ENCODE measurements at places on chromosomes 3 and 15.

GRCh38 chr3:194050782-194051320 is 85.1 kb upstream of the HES1 start:
- DNase-seq = no peak

GRCh38 chr3:61687663-61688306 is 126.4 kb downstream of the PTPRG start:
- DNase-seq = no peak

GRCh38 chr15:85282504-85283115 is 97.8 kb upstream of the AKAP13 start:
- DNase-seq = no peak

DNA sequence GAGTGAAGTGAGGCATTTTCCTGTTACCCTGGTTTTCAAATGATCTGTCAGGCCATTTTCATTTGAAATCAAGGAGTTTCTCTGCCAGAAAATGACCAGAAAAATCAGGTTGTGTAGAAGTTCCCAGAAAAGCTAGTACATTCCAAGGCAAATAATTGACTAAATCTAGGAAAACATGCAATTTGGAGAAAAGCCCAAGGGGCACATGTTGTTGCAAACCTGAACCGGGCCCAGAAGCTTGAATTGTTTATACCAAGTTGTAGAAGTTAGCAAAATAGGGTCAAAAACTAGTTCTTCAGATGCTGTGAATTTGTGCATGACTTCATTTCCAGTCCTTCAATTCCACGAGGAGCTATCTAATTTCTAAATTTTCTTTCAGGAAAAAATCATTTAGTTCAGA is 31.0 kb downstream of the TRIM42 start:
- DNase-seq = no peak

- DNase-seq = no peak
Observed at GRCh38 chr3:186496016-186496415, 48.2 kb downstream of the CRYGS start.

DNA sequence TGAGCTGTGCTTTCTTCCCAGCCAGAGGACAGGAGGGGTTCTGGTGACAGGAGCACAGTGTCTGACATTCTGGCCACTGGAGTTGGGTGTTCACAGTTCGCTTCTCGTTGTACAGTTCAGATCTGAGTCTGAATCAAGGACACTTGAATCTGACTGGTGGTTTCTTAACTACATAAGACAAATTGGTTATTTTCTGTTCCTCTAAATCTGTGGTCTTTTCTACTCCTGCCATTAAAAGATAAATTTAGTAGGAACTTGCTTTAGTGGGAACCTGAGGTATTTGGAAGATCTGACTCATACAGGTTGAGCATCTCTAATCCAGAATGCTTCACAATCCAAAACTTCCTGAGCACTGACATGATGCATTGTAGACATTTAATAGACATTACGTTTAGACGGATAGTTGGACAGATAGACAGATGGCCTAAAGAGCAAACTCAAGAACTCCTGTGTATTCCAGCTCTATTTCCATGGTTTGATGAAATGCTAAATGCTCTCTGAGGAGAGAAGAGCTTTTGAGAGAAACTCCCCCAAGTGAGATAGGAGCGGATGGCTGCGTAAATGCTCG is 71.0 kb downstream of the CCK start:
- DNase-seq = no peak

- DNase-seq = no peak
Observed at GRCh38 chr15:59896663-59897074, 107.4 kb upstream of the FOXB1 start.

GRCh38 chr3:149003653-149004305 is 12.4 kb downstream of the GYG1 start:
- DNase-seq = no peak

GRCh38 chr3:25719321-25719720 is 54.6 kb upstream of the TOP2B start:
- no peak for DNase-seq

DNA sequence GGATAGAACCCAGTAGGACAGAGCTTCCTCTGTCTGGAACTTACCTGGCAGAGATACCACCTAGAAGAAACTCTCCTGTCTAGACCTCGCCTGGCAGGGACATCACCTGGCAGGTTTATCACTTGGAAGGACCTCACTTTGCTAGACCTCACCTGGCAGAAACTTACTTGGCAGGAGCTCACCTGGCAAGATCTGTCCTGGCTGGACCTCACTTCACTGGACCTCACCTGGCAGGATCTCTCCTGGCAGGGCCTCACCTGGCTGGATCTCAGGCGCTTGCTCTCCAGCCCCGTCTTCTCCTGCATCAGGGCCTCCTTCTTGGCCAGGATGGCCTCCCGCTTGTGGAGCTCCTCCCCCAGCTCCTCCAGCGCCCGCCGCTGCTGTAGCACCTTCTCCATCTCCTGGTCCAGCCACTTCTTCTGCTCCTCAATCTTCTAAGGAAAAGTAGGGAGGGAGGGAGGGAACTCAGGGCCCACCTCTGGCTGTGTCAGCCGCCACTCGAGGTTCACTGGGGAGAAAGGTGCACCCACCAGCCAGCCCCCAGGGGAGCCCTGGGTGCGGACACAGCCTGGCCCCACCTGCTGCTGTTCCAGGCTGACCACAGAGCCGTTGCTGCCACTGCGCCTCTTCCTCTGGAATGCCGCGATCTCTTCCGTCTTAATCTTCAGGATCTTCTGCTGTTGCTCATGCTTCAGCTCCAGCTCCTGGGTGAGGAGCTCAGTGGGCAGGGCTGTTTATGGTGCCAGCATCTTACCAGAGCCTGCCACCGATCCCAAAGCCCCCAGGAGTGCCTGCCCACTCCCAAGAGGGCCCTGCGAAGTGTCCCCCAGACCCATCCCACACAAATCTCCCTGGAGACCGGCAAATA is 22.5 kb downstream of the KIF7 start:
- no peak for DNase-seq

DNA sequence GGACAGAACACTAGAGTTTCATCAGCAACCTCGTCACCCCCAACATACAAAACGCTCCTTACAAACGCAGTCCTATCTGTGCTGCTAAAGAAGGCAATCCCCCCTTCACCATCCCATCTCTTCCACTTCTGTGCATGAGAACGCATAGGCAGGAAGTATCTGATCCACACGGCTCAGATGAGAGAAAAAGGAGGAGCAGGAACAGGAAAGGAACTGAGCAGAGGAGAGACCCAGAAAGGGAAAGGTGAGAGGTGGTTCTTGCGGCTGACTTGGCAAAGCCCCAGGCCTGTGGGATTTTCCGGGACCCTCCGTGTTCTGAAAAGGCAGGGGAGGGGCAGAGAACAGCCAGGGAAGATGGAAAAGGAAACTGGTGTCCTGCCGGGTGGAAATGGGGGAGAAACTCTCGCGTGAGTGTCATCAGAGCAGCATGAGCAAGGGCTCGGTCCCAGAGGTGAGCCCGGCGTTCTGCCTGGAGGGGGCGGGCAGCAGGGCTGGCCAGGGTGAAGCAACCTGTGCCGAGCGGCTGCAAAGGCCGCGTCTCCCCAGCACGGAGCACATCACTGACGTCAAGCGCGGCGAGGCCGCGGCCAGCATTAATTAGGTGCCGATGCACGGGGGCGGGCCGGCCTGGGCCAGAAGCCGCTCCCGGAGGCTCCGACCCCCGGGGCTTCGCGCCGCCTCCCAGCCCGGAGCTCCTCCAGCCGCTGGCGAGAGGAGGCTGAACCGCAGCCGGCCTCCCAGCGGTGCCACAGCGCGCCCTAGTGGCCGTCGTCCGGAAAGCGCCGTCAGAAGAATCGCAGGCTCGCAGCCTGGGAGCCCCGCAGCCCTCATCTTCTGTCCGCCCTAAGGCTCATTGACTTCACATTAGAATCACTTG is 35.8 kb downstream of the CPN2 start:
- peak; percentile 79 for DNase-seq

DNA sequence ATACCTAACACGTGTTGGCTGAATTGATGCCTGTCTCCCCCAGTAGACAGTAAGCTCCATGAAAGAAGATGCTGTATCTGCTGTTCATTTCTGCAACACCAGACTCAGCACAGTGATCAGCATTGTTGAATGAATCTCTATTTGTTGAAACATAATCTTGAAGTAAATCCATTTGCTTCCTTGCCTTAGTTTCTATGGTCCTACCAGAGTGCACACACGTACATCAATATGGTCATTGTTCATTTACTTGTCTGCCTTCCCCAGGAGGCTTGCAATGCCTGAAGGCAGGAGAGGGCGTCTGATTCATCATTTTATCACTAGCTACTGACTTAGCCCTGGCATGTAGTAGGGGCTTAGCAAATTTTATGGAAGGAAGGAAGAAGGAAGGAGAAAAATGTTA is 19.2 kb downstream of the RBP2 start:
- DNase-seq = no peak

GRCh38 chr15:77964193-77964592 is 113.3 kb downstream of the TBC1D2B start:
- no peak for DNase-seq

DNA sequence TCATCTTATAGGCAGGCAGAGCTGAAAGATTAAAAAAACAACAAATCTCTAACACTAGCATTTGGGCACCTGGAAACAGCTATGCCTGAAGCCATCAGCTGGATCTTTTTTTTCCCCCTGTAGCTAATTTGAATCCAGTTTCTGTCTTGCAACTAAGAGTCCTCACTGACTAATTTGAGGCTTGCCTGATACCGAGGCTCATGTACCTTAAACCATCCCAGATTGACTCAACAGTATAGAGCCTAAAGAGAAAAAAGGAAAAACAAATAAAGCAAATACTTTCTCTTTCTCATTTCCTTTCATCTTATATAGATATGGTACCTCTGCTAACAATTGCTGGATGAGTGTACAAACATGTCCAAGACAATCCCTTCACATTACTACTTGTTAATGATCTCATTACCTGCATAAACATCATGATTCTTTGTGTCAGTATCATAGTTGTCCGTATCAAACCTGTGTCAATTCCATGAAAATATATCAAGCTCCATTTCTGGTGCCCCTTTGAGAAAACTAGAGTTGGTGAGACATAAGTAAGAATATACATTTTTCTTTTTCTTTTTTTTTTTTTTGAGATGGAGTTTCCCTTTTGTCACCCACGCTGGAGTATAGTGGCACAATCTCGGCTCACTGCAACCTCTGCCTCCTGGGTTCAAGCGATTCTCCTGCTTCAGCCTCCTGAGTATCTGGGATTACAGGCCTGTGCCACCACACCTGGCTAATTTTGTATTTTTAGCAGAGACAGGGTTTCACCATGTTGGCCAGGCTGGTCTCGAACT is 43.1 kb downstream of the BHLHE40 start:
- DNase-seq = no peak

DNA sequence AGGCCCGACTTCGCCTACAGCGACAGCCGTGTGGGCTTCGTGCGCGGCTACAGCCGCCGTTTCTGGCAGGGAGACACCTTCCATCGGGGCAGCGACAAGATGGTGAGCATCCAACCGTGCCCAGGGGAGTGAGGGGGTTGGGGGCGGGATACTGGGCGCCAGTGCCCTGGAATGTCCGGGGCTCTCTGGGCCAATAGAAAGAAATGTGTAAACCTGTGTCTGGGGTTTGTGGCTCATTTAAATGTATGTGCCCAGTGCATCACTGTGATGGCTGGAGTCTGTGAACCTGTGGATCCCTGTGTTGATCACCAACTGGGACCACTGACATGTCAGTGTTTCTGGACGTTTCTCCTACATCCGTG is 423 bp downstream of the CHAC1 start:
- no peak for DNase-seq

- no peak for DNase-seq
Observed at GRCh38 chr3:47436180-47436579, 39.6 kb downstream of the SCAP start.

DNA sequence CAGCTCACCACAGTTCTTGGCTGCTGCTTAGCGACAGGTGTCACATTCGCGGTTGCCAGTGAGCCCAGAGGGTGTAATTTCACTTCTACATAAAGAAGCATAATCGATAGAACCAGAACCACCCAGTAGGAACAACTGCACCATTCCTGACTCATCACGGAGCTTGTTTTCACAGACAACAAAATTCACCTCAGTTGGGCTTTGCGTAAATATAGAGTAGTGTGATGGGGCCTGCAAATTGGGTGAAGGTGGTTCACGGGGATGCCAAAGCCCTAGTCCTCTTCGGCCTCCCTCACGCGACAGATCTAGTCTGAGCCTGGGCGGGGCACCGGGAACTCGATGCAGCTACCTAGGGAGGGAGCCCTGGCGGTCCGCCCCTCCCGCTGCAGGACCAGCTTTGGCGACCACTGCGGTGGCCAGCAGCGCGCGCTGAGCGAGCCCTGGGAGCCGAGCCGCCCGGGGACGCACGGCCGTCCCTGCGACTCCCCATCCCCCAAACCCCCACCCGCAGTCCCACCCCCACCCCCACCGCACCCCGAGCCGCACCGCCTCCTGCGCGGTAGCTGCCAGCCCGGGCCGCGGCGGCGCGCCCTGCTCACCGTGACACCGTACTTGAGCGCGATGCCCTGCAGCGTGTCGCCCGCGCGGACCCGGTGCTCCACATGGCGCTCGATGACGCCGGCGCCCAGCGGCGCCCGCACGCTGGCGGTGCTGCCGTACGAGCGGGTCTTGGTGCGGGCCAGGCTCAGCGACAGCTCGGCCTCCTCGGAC is 519 bp downstream of the LYSMD2 start:
- DNase-seq = peak; percentile 25

DNA sequence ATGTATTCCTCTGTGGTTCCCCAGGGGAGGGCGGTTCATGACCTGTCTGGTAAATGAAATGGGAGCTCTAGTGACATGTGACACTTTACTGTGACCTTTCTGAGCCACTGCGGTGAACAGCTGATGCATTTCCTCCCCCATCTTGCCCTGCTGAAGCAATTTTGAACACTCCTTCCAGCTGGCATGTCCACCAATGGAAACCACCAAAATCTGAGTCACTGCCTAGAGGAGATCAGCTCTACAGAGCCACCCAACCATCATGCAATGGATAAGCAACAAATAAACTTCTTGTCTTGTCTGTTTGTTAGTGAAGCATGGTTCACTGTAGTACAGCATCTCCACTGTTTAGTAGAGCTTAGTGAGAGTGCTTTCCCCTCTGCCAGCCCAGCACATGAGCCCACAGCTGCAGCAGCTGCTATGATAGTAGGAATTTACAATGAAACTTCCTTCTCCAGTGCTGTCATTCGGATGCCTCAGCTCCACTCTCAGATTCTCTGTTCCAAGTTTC is 479.4 kb downstream of the NTRK3 start:
- no peak for DNase-seq

- DNase-seq = no peak
Observed at GRCh38 chr15:39100106-39100660, 480.7 kb upstream of the THBS1 start.

DNA sequence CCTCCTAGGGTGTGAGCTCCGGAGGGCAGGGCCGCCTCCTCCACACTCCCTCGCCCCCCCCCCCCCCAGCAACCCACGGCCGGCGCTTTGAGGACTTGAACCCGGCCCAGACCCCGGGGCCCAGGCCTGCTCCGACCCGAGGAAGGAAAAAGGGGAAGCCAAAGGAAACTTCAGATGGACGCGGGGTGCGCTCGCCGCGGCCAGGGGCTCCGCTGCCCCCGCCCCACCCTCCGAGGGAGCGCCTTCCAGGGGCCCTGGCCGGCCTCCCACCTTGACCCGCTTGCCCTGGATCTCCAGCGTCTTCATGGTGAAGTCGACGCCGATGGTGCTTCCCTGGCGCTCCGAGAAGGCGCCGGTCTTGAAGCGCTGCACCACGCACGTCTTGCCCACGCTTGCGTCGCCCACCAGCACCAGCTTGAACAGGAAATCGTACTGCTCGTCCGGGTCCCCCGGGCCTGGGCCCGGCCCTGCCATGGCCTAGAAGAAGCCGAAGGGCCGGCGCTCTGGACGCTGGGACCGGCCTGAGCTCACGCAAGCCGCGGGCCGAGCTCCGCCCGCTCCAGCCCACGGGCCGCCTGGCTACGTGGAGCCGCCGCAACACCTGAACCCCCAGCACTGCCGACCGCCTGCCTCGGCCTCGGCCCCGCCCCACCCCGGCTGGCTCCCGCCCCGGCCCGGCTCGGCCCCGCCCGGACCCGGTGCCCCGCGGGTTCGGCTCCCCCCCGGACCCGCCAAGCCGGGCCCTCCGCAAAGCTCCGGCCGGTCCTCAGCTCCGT is 400 bp downstream of the RAB43 start:
- no peak for DNase-seq
